ENCODE measurements at places on chromosomes 7 and 10. TPM values are rescaled to one million over a fixed set of nuclear protein-coding genes. Genes with fewer than 3 reads are reported as not detected.

SSC4D gene
- total RNA-seq = 1.4 TPM

DNA sequence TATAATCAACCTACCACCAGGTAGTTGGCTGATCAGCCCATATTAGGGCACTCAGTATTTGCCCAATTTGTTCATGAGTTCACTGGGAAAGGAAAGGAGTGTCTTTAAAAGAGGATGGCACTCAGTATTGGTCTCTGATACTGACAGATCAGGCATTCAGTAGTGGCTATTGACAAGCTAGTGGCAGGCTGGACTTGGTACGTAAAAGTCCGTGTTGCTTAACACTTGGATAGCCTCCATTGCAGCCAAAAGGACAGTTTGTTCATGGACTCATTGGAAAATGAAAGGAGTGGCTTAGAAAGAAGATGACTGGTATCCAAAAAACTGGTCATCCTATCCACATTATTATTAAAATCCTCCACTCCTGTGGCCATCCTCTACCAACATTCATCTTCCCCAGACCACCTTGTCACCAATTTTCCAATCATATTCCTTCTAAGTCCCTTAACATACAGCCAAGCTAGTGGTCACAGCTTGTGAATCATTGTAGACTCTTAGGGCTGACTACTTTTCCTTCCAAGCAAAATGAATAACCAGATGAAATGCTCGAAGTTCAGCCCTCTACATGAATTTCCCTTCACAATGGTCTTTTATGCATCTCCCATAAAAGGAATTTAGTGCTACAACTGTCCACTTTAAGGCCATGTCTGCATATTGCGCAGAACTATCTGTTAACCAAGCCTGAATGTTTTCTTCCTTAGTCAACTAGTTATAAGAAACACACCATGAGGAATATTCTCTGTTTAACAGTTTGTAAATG is 78.6 kb upstream of the MAGI2 start:
- DNase-seq = no peak

GHRHR gene
- total RNA-seq = not detected

GRCh38 chr7:150910996-150911422 is 58.7 kb downstream of the AOC1 start:
- DNase-seq = no peak

XRCC2 gene
- 1.7 TPM for total RNA-seq

DNA sequence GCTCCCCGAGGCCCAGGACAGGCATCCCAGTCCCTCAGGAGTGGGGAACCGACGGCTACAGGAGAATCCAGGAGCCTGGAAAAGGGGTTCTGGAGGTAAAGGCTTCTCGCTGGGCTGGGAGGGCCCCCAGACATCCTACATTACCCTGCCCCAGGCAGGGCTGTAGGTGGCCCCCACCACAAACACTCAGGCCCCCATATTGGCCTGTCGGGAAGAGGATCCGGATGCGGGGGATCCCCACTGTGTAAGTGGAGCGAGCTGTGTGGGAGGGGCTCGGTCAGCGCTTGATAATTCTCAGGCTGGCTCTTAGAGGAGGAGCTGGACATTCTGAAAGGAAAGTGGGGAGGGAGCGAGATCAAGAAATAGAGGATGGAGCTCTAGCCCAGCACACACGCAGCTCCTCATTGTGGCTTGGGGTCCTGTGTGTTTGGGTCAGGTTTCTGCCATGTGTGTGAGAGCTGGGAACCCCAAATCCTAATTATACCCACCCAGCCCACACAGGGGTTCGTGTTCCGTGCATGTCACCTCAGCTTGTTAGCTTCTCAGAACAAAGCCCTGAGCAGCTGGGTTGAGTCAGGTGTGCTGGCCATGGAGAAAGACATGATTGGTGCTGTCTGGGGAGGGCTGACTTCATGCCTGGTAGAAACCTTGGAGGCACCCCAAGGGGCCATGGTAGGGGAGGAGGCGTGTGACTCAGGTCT is 49.4 kb downstream of the ZNF467 start:
- no peak for DNase-seq

LYZL2 gene
- total RNA-seq = not detected

DNA sequence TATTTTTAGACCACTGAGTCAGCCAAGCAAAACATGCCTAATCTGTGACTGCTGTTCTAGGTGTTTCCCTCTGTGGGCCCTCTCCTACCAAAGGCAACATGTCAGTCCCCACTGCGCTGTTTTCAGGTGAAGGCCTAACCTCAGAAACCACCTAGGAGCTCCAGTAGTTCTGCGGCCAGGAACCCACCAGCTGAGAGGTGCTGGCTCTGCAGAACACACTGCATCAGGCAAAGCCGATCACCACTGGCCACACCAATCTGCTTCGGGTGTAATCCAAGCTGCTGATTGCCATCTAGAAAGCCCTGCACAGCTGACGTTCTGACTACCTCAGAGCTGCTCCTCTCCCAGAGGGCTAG is 14.9 kb downstream of the CAMK2G start:
- no peak for DNase-seq

Measured in ovary (tissue), 10 donors.